ENCODE measurements at places on chromosomes 5 and 9. TPM values are rescaled to one million over a fixed set of nuclear protein-coding genes. Genes with fewer than 3 reads are reported as not detected.

RNF208 gene
- total RNA-seq = 1.8 TPM

STPG3 gene
- not detected for total RNA-seq

PCA3 gene
- not detected for total RNA-seq

PCSK1 gene
- total RNA-seq = 0.16 TPM

ZFYVE16 gene
- 14.3 TPM for total RNA-seq

PCDHA5 gene
- total RNA-seq = 0.52 TPM

ANKRD18B gene
- total RNA-seq = 4.0 TPM

KCNMB1 gene
- not detected for total RNA-seq

NME5 gene
- total RNA-seq = not detected

ADAMTS6 gene
- 0.15 TPM for total RNA-seq

FOXD4L3 gene
- total RNA-seq = not detected

SCGB3A1 gene
- total RNA-seq = not detected

ARHGEF39 gene
- total RNA-seq = 14.9 TPM

HK3 gene
- total RNA-seq = 0.03 TPM

SPINK4 gene
- not detected for total RNA-seq

EEIG1 gene
- total RNA-seq = 32.2 TPM

KIAA0825 gene
- total RNA-seq = 0.71 TPM

SNCAIP gene
- total RNA-seq = not detected

CHSY3 gene
- 0.36 TPM for total RNA-seq

NEURL1B gene
- total RNA-seq = 9.2 TPM

PCDHGC3 gene
- total RNA-seq = 6.6 TPM

OLFML2A gene
- 34.4 TPM for total RNA-seq

ECSCR gene
- total RNA-seq = not detected

GDA gene
- total RNA-seq = 1.0 TPM

ZNF879 gene
- total RNA-seq = 0.81 TPM

PIP5KL1 gene
- total RNA-seq = 1.6 TPM

PPP3R2 gene
- not detected for total RNA-seq

C5orf63 gene
- total RNA-seq = 4.0 TPM

SEMA6A gene
- total RNA-seq = 0.15 TPM

MARCOL gene
- not detected for total RNA-seq

CLIC3 gene
- 6.7 TPM for total RNA-seq

CORO2A gene
- 1.6 TPM for total RNA-seq

SYK gene
- total RNA-seq = 0.02 TPM

IFNA1 gene
- not detected for total RNA-seq

All from A549 treated with dexamethasone at 1 μM for 4 hours (cell line).